ELR (cell line): ENCODE measurements at places on chromosomes 16 and 17.

GRCh38 chr16:2475413-2476344 is 752 bp downstream of the TBC1D24 start:
- DNase-seq: peak; percentile 36

DNA sequence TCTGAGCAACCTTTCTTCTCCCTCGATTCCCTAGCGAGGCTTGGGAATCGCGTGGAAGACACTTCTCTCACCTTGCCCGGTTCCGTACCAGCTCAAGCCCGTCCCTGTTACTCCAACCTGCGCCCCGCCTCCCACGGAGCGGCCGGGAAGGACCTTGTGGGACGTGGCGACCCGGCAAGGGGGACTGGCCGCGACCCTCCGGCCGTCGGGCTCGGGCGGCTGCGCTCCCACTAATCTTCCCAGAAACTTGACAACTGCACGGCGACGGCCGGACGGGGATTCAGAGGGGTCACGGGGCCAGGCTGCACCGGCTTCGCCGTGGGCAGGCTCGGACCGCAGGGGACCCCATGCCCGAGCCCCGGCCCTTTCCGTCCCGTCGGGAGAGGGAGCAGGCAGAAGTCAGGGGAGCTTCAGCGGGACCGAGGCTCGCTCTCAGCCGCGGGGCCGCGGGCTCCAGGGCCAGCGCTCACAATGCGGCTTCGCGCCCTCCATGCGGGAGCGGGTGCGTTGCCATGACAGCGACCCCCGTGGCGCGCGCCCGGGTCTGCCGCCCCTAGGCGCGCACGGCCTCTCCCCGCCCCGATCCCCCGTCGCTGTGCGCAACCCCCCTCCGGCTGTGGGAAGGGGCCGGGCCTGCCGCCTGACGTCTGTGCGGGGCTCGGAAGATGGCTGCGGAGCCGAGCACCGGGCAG is at the start of gene SGSM2:
SGSM2 (plus strand) TSS at position 650 of the 692 bp plus-strand sequence. CDS start 188 bp downstream, outside the sequence.
- DNase-seq: peak; percentile 62

DNA sequence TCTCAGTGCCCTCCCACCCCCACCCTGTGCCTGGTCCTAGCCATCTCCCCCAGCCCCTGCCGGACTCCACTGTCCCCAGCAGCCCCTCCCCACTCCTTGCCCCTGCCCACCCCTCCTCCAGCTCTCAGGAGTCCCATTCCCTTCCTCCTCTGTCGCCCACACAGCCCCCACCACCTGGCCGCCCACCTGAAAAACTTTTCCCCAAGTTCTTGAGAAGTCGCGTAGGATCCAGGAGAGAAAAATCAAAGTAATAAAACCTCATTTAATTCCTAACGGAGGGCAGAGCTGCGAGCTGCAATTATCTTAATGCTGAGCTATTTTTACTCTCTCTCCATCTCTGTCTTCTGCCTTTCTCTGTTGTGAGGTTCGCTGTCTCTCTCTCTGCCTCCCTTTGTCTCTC is 2.4 kb upstream of the PPP1R1B start:
- no peak for DNase-seq

- DNase-seq: no peak
These were observed 71.2 kb upstream of the MRTFB start for GRCh38 chr16:13999895-14000425.

DNA sequence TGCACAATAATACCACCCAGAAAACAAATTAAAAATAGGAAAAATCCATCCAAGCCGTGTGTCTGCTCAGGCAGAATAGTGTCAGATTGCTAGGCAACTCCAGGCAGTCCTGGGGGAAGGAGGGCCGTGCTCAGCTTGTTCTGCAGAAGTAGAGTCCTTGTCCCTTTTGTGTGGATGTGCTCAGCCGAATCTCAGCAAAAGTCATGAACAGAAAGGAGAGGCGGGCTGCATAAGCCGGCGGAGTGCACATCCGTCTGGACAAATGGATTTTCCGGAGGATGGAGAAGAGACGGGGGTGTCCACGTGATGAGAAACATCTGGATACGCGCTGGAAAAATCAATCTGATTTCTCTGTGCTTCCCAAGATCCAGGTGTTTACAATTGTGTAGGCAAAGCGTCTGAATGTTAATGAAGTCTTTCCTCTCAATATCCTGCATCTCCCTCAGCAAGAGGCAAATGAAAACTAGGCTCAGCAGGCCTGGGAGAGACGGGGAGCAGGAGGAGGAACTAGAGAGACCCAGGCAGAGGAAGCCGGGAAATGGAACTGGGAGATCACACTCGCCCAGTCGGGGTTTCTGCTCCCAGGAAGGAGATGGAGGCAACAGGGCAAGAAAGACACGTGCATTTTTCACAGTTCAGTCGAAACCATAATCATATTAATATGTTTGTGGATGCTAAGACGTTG is 7.7 kb upstream of the RBFOX3 start:
- DNase-seq: no peak

DNA sequence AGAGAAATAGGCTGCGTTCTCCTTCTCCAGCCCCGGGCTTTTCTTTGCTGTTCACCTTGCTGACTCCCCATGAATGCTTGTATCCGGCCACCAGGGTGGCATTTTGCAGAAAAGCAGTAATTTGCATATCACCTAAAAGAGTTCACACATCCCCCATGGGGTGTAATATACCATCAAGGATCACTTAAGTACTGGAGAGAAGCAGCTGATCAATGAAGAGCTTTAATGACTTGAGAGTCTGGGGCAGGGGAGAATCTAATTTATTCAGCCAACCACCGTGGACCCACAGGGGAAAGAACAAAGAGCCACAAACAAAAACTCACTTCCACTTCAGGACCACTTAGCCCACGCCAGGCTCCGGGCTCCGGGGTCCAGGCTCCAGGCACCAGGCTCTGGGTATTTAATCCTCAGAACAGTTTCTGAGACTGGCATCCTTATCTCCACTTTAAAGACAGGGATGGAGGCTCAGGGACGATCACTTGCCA is 33.9 kb upstream of the SEC14L1 start:
- no peak for DNase-seq

- DNase-seq: no peak
These were observed 2.6 kb upstream of the KRT14 start for GRCh38 chr17:41589301-41589700.

GRCh38 chr16:69925311-69925710 is 25.8 kb upstream of the CLEC18A start:
- DNase-seq: no peak

DNA sequence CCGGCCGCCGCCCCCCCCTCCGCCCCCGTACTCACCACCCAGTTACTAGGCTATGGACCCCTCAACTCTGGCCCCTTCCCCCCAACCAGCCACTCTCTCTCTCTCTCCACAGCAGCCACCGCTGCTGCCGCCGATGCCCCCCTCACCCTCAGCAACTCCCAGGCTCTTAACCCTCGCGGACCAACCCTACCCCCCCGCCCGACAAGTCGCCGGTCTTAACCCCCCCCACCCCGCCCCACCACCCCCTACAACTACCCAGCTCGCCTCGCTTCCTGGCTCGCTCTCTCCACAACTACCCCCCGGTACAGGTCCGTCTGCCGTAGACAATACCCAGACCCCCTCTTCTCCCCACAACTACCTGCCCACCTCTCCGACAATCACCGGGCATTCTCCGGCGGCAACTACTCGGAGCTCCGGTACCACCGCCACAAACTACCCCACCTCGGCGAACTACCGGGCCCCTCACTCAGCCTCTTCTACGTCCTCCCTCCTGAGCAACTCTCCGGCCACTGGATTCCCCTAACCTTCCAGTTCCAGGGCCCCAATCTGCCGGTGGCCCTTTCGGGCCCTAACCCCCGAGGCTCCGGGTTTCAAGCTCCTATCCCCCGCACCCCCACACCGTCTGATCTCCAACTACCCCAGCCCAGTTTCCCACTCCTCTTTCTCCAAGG is 702 bp downstream of the PHF23 start:
- peak; percentile 50 for DNase-seq

DNA sequence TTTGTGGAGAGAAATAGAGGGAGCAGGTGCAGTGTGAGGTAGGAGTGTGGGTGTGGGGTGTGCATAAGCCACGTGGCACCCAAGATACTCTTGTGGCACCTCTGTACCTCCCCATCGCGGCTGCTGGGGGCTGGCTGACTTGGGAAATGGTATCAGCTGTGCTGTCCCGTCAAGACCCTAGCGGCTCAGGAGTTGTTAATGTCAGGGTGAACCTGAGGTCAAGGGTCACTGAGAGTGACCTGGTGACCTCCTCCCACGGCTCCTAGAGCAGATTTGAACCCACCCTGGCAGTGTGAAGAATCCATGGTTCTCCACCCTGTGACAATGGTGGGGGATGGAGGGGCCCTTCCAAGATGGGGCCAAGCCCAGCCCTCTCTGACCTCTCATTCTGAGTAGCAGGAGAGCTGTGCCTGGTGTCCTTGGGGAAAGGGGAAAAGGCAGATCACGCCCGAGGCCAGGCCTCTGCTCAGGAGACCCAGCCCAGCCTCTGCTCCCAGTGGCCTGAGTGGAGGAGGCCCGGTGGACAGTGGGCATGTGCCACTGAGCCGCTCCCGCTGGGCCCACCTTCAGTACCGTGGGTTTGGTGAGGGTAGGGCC is 3.0 kb upstream of the WFIKKN2 start:
- DNase-seq: no peak

DNA sequence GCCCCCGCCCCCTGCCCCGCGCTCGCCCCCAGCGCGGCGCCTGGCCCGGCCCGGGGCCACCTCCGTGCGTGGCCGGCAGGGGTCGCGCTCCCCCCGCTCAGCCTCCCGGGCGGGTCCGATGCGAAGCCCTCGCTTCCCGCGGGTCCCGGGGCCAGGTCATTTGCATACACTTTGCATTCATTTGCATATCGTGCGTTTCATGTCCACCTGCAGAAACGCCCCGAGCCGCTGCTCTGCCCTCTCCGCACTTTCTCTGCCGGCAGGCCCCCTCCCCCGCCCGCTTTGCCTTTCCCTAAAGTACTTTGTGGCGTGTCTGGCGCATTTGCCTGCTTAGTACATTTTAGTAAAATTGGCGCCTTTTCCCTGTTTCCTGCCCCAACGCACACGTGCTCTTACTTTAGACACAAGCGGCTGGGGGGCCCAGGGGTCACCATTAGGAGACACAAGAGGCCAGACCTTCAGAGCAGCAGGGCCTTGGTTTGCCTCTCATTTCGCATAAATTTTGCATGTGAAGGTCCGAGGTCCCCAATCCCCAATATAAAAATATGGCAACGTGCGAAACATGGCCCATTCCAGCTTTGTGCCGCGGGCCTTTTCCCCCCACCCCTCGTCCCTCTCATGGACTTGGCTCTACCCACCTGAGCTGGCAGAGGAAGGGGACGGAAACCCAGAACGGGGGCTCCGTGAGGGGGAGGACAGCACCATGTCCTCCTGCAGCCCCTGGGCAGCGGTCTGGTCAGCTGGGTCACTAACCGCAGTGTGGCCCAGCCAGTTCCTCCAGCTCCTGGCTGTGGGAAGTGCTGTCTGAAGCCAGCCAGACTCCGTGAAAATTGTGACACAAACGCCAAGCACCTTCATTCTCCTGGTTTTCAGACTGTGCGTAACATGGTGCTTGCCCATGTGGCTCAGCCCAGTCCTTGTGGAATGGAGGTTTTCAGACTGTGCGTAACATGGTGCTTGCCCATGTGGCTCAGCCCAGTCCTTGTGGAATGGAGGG is 34.8 kb downstream of the CBFA2T3 start:
- peak; percentile 28 for DNase-seq

DNA sequence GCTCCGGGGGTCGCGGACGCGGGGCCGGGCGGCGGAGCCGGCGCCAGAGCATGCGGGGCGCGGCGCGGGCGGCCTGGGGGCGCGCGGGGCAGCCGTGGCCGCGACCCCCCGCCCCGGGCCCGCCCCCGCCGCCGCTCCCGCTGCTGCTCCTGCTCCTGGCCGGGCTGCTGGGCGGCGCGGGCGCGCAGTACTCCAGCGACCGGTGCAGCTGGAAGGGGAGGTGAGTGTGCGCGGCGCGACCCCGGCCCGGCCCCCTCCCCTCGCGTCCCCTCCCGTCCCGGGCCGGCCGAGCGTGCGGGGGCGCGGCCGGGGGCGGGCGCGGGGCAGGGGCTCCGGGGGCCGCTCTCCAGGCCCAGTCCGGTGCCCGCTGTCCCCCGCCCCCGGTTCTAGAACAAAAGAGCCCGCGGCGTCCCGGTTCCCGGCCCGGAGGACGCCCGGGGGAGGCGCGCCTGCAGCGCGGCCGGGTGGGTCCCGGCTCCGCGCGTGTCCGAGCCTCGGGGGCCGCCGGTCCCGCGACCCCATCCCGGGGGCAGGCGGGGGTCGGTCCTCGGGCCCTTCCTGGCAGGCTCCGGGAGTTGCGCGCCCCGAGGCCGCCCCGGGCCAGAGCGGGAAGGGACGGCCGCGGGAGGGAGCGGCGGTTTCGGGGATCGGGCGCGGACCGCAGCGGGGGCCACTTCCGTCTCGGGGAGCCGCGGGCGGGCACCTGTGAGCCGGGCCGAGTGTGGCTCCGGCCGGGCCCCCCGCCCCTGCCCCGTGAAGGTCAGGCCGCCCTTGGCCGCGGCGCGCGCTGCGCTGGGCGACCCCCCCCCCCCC is 563 bp downstream of the METRNL start:
- DNase-seq: peak; percentile 53

DNA sequence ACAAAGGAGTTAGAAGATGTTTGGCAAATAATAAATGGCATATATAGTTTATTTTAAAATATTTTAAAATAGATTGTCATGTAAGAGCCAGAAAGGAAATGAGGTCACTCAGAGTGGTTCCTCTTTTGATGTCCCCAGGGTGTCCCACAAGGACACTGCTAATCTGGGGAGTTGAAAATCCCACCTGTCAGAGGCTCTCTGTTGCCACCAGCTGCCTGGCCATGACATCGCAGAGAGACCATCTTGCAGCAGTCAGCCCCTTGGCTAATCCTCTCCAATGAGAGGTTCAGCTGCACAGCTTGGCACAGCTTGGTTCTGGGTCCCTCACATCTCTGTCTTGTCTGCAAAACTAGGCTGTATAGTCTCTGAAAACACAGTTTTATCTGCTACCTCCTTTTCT is 11.0 kb upstream of the RBFOX1 start:
- DNase-seq: no peak

GRCh38 chr17:75032720-75033280 is 14.0 kb downstream of the ATP5PD start:
- peak; percentile 47 for DNase-seq

- no peak for DNase-seq
These were observed 15.8 kb upstream of the GHDC start for GRCh38 chr17:42210046-42210445.

DNA sequence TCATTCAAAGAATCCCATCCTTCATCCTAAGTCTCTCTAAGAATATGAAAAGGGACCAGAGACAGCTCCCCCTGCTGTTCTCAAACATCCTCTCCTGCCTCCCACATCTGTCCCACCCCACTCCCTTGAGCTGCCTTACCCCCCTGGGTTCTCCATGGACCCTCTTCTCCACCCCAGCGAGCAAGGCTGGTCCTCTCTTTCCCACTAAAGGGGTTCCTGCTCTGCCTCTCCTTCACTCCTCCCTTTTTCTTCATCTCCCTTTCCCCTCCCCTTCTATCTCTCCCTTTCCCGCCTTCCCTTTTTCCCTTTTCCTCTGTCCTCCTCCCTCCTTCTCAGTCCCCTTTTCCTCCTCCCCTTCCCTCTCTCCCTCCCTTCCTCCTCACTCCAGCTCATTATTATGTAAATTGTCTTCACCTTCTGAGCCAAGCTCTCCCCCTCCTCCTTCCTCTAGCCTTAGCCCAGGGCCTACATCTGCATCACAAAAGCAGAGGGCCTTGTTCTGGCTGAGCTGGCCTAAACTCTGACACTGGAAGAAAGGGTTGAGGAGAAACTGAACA is 90.0 kb downstream of the GNAO1 start:
- DNase-seq: peak; percentile 54

- no peak for DNase-seq
These were observed 7.1 kb downstream of the ZFHX3 start for GRCh38 chr16:73040735-73041402.

- peak; percentile 17 for DNase-seq
These were observed 157.0 kb downstream of the CPPED1 start for GRCh38 chr16:12646490-12647274.
